ENCODE measurements at places on chromosomes 7 and 10.

DNA sequence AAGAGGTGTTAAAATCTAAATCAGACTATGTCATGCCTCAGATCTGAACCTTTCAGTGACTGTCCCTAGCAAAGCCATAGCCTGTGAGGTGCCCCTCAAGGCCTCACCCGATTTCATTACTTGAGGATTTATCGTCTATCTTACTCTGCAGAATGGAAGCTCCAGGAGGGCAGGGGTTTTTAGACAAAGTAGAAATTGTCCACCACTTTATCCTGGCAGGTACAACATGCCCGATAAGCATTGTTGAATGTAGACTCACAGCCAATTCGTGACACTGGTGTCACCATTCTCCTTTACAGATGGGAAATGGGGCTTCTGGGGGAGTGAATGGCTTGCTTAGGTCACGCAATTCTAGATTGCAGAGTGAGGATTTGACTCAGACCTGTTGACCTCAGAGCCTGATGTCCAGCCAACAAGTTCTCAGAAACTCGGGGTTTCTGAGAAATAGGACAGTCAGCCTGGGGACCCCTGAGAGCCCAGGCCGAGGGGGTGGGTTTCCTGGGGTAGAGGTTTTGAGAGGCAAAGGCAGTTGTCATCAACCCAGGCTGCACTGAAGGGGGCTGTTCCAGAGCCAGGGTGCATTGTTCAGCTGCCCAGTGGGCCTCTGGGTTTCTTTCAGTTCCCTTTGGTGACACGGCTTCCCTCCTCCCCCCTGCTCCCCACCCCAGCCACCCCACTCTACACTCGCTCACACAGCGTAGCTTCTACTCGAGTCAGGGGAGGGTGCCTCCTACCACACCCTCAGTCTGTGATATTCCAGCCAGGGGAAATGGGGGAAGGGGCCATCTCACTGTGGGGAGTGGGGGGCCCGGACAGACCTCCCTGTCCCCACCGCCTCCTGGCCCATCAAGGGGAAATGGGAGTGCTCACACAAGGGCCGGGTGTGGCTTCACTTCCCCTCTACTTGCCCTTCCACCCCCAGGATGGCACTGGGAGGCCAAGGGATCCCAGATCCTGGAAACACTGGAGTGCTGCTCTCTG is 3.1 kb upstream of the IRF5 start:
- no peak for DNase-seq

GRCh38 chr10:29651767-29652166 is 17.0 kb upstream of the SVIL start:
- DNase-seq: no peak

GRCh38 chr10:34297541-34298345 is 517.4 kb downstream of the PARD3 start:
- DNase-seq: no peak

GRCh38 chr10:44567471-44567870 is 182.6 kb upstream of the CXCL12 start:
- DNase-seq: no peak

DNA sequence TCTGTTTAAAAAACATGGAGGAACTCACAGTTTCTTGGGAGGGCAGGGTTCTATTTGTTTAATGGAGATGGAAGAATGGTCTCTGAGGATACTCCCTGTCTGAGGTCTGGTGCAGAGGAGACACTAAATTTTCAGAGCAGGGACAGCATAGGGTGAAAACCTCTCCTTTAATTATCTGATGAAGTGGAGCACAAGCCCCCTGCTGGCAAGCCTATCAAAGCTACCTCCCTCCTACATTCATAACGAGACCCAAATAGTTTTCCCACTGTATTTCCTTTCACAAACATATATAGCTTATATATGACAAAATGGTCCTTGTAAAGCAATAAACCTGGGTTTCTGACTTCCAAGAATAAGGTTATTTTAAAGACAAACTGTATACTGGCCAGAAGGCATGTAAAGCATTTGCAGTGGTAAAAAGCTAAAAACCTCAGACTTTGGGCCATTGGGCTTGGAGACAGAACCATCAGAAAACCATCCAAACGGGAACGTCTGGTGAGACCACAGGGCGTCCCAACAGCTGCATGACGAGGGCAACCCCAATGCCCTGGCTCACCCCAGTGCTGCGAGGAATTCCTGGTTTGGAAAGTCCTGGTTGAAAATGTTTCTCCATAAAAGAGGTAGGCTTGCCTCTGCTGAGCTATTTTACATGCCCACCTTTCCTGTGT is 201.3 kb downstream of the FANK1 start:
- peak; percentile 4 for DNase-seq

DNA sequence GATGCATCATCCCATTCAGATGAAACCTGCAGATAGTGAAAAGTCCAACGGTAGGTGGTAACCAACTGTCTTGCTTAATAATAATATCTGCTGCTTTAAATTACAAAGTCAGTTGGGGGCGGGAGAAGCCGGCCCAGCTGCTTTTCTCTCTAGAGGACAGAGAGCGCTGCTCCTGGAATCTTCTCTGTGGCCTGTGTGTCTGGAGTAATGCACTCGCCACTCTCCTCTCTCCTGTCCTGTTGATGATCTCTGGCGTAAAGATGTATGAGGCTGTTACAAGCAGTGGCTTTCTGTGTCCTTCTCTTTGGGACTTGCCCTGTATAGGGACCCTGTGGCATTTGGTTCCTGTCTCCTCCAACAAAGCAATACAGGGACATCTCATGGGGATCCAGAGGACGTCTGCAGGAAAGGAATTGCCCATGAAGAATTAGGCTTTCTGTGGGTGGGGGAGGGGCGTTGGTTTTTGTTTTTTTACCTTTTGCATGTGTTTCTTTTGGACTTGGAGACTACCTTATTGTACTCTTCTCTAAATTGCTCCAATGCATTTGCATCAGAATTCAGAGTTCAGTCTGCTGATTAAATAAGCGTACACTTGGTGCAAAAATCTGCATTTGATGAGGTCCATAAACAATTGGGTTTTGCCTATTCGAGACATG is 231.6 kb downstream of the CELF2 start:
- no peak for DNase-seq

DNA sequence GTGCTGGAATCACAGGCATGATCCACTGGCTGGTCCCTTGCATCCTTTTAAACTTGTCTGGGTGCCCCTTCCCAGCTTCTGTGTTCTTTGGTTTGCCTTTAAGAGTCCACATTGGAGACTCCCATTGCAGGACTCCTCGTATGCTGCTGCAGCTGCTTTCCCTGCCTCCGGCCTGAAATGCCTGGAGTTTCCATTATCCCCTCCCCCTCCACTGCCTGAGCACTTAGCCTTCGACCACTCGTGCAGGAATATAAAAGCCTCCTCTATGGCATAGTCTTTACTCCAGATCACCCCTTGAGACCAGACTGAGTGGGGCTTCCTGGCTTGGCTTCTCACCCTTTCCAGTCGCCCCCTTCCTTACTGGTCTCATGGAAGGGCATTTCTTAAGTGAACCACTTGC is 80.2 kb downstream of the RHOBTB1 start:
- no peak for DNase-seq

- DNase-seq: no peak
These were observed 244.8 kb upstream of the MINDY3 start for GRCh38 chr10:16105082-16105481.

DNA sequence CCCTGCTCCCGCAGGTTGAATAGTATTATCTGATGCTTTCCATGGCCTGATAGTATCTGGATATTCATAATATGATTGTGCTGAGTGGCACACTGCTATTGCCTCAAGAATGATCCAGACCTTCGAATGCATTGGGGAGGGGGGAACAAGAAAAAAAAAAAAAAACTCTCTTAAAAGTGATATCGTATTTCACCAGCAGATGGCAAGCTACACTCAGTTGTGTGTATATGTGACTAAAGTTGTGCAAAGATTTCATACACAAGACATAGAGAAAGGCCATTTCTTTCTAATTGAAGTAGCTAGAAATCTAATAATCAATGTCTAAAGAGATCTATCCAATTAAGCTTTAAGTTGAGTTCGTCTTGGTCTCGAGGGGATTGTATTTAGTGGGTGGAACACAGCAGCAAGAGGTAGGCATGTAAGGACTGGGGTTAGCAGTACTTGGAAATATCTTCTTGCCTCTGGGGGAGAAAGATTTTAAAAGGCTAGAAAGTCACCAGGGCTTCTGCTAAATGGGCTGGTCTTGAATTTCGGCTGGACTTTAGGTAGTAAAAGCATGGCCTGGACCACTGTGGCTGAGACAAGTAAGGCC is 15.3 kb downstream of the SFRP4 start:
- no peak for DNase-seq

All from CD4-positive, alpha-beta T cell treated with Interleukin-4 for 1 hour (primary cell).